ENCODE measurements at places on chromosomes 7 and 10. TPM values are rescaled to one million over a fixed set of nuclear protein-coding genes. Genes with fewer than 3 reads are reported as not detected.

DNA sequence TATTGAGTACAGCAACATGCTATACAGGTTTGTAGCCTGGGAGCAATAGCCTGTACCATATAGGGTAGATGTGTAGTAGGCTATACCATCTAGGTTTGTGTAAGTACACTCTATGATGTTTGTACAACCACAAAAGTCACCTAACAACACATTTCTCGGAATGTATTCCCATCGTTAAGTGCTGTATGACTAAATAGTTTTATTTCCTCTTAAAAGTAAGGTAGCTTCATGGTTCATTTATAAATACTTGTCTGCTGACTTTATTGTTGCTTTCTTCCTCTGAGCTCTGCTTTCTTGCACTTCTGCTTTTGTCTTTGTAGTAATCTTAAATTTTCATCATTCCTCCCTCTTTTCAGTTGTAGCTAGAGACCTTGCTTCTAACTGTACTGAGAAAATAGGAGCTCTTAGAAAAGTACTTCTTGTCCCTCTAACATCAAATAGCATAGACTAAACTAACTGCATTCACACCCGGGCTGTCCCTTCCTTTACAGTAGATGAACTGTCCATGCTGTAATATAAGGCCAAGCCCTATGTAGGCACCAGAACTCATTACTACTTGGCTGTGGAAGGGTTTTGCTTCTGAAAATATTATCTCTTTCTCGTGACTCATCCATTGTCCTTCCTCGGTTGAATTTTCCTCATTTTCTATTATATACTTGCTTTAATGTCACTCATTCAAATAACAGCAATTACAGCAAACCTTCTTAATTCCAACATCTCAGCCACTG, 55.4 kb upstream of the FAM3C start:
- no peak for DNase-seq

- peak; percentile 77 for DNase-seq
Observed at GRCh38 chr10:133276435-133277201, at the start of gene ADAM8. Gene ADAM8 (minus strand): TSS chr10:133276868. CDS start chr10:133276817, 51 bp downstream.

DNA sequence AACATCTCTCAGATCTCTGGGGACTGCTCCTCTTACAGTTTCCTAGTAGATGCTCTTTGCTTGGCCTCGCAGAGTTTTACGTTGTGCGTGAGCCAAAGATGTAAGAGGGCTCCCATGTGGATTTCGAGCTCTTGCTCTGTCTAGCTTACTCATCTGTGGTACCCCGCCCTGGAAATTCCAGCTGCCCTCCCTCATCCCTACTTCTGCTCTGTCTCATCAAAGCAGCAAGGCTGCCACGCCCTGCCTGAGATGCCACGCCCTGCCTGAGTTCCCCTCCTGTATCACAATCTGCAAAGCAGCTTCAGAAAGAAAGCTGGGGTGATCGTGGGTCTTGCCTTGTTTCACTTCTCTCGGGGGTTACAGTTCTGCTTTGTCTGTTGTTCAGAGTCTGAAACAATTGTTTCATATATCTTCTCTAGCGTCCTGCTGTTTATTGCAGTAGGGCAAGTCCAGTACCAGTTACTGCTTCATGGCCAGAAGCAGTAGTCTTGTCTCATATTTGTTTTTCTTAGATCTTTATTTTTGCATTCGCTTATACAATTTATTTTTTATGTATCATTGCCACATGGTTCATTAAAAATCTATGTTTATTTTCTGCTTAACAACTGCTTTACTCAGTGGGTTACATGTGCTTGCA, 36.1 kb upstream of the CCNY start:
- DNase-seq, result no peak

SPDYE2B gene
- total RNA-seq, result not detected

DNA sequence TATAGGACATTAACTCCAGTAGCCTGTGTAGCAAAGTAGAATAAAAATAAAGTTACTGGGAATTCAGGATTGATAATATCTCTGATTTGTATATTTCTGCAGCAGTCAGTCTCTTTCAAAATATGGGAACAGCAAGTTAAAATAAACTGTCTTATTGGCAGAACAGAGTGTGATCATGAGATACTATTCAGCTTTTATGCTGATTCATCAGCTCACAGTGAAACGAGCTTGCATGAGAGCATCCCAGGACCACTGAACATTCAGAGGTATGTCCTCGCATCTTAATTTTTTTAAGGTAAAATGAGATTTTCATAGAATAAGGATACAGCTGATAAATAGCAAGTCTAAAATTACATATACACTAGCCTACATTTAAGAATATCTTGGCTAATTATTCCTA, 282.5 kb upstream of the MYO3A start:
- DNase-seq, result no peak

BMPR1A gene
- 76.2 TPM for total RNA-seq

DNA sequence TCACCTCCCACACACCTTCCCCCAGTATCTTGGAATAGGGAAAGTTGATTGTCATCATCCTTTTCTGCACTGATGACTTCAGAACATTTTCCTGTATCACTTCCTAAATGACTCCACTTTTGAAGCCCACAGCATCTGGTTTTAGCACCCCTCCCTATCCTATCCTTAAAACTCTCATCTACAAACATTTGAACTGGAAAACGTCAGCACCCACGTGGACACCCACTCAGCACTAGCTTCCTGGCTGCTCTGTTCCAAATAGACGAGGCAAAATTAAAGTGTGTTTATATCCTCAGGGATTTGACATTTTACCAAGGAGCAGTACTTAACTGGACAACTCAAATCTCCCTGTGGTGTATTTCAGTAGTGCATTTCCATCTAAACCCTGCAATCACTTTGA, 73.9 kb downstream of the REEP3 start:
- DNase-seq, result no peak

- DNase-seq, result peak; percentile 75
Observed at GRCh38 chr10:57579926-57580325, 687.8 kb downstream of the IPMK start.

- no peak for DNase-seq
Observed at GRCh38 chr7:12158334-12159060, 52.6 kb upstream of the TMEM106B start.

DNA sequence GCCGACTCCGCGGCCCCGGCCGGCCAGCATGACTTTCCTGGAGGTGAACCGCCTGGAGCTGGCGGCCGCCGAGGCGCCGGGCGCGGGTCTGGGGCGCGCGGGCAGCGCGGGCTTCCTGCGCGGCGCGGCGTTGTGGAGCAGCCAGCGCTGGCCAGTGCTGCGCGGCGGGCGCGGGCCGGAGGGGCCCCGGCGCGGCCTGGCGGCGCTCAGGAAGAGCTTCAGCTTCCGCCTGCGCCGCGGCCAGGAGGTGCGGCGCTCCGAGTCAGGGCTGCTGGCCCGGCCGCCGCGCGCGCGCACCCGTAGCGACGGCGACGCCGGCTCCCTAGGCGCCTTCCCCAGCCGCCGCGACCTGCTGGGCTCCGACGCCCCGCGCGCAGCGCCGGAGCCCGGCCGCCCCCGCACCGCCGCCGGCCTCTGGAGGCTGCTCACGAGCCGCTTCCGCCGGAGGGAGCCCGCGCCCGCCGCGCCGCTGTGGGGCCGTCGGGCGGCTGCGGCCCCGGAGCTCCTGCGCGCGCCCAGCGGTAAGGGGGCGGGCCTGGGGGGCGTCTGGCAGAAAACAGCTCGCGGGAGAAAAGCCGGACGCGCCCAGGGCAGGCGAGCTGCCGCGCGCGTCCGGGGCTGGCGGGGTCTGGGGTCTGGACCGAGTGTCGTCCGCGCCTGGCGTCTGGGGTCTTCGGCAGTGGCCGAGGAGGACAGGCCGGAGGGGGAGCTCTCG, 29.0 kb downstream of the AGAP3 start:
- peak; percentile 79 for DNase-seq

GRCh38 chr7:17186745-17187530, 111.5 kb upstream of the AHR start:
- DNase-seq, result no peak

GRCh38 chr10:114631666-114632417, 26.2 kb downstream of the ABLIM1 start:
- DNase-seq, result peak; percentile 82

- DNase-seq, result no peak
Observed at GRCh38 chr10:8602821-8603220, 548.3 kb downstream of the GATA3 start.

DNA sequence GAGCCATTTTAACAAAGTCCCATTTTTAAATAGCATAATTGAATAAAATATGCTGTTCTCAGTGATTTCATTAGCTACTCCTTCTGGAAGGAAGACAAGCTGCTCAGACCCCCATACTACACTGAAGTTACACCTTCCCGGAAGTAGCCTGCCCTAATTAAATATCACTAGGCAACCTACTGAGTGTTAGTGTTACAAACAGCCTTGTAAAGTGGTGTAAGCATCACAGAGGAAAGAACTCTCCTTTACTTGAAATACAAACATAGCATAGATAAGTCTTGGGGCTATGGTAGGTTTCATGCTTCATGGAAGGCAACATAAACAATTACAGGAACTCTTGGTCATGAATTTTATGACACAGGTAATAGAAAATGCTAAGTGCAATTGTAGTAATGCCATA, 43.4 kb upstream of the PTN start:
- no peak for DNase-seq

DNA sequence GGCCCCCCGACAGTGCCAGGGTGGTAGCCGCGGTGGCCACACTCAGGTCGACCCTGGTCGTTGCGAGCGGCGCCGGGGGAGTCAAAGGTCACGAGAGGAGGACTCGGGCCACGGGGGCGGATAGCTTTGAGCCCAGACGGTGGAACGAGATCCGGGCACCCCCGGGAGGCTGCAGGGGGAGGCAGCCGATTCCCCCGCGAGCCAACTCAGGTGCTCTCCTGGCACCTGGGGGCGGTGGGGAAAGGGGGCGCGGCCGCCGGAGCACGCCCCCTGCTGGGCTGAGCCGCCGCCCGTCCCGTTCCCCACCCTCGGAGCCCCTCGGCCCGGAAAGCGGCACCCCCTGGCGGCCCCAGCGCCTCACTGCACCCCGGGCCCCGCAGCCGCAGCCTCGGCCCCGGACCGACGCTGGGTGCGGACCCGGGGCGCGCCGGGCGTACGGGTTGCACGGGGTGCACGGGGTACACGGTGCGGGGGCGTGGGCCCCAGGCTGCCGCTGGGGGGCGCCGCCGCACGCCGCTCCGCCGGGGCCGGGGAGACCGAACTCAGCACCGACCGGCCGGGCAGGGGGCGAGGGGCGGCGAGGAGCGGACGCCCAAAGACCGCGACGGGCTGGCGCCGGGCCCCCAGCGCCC, 521 bp upstream of the NYAP1 start:
- peak; percentile 87 for DNase-seq

- DNase-seq, result no peak
Observed at GRCh38 chr7:782718-783449, 49.4 kb upstream of the SUN1 start.

- no peak for DNase-seq
Observed at GRCh38 chr10:26380815-26381214, 57.3 kb upstream of the APBB1IP start.

DNA sequence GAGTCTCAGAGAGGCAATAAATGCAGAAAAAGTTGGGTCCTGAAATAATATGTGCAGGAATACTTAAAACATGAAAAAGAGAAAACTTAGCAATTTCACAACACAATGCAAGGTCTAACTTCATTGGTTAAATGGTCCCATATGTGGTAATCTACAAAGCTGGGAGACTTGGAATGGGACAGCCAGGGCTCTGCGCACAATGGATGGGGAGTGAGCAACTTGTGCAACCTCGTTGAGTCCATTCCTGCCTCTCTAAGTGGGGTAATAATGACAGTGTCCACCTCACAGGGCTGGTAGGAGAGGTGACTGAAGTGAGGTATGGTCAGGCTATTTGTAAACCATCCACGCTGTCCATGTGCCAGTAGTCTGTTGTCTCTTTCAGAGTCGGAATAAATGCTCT, 11.8 kb upstream of the EMX2 start:
- no peak for DNase-seq

DNA sequence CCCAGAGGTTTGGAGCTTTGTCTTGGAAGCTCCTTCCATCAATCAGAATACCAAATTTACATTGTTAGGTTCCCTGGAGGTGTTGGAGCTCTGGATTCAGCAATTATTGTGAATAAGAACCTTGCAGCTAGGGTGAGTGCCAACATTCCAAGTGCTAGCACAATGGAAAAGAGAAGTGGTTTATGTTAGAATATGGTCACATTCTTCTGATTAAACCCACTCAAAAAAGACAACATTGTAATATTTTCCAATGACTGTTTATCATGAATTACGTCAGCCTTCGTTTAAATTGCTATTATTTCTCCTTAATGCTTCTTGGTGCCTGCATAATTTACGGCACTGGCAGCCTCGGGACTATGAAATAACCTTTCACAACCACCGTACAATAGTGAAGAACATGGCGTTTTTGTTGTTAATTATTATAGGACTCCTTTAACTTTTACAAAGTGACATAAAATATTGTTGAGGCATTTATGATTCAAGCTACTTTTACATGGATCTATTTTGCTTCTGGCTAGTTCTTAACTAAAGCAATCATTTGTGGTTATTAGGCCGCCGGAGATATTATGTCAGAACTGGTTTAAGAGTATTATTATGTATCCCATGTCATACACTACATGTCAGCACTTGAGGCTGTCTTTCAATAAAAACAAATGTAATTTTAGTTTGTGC, 117.7 kb downstream of the ARID5B start:
- no peak for DNase-seq

- no peak for DNase-seq
Observed at GRCh38 chr10:31075434-31075833, 43.8 kb upstream of the ZNF438 start.

GRCh38 chr7:5594616-5595544, 171.2 kb upstream of the TNRC18 start:
- DNase-seq, result peak; percentile 90

GRCh38 chr10:119219871-119220270, 12.5 kb downstream of the GRK5 start:
- no peak for DNase-seq

DNA sequence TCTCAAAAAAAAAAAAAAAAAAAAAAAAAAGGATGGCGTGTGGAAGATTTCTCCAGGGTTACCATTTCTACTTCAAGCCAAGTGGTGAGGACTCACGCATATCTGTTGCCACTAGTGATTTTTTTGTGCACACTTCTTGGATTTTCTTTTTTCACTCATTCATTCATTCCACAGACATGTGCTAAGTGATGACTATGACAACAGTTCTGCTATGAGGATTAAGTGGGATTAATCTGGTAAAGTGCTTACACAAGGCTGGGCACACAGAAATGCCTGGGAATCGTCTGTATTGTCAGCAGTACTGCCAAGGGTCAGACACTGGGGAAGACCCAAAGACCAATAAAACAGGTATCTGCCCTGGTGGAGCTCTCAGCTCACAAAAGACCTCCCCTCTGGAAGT, 6.3 kb upstream of the OPN1SW start:
- no peak for DNase-seq

- DNase-seq, result no peak
Observed at GRCh38 chr7:351681-352480, 61.9 kb downstream of the FOXL3 start.

TACC2 gene
- 10.7 TPM for total RNA-seq

SFTPA1 gene
- total RNA-seq, result not detected

ITIH5 gene
- total RNA-seq, result 0.84 TPM

GRCh38 chr7:87344446-87344845, 1.0 kb upstream of the CROT start:
- DNase-seq, result no peak

UTF1 gene
- not detected for total RNA-seq

ARL3 gene
- 20.8 TPM for total RNA-seq

GTF2I gene
- total RNA-seq, result 310 TPM
